ENCODE measurements at places on chromosomes 12 and 14.
A peak's percentile ranks its signal among the peaks of the same experiment; 100 is the strongest.

GRCh38 chr14:77037938-77038568, 9.5 kb upstream of the IRF2BPL start:
- no peak for DNase-seq

- peak; percentile 16 for DNase-seq
These were observed 286.9 kb upstream of the PRKD1 start for GRCh38 chr14:30214461-30215090.

- DNase-seq: no peak
These were observed 230.8 kb upstream of the NAV3 start for GRCh38 chr12:77599782-77600467.

DNA sequence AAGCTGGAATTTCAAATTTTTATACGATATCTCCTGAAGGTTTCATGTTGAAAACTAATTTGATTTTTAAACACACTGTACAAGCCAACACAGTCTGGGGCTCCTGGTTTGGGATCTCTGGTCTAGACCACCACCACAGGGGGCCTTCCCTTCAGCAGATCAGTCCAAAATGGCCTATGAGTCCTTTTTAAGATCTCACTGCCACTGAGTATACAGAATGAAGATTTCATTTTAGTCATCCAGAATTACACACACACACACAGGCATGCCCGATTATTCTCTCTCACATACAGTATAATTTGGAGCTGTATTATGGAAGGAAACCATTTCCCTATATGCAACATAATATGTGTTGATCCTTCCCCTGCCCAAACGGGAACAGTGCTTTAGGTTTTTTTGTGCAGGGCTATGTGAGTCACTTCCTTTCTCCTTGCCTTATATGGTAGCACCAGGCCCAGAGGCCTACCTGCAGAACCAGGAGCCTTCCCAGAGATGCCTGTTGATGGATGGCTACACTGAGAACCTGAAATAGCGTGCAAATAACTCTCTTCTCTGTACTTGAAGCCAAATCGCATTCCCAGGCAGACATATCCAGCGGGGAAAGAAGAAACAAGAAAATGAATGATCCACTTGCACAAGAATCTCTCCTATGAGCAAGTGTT, 28.1 kb upstream of the WNK1 start:
- DNase-seq: no peak

- no peak for DNase-seq
These were observed 60.4 kb upstream of the PTHLH start for GRCh38 chr12:28032811-28033537.

GRCh38 chr14:97253756-97254155, 456.6 kb downstream of the VRK1 start:
- DNase-seq: no peak

DNA sequence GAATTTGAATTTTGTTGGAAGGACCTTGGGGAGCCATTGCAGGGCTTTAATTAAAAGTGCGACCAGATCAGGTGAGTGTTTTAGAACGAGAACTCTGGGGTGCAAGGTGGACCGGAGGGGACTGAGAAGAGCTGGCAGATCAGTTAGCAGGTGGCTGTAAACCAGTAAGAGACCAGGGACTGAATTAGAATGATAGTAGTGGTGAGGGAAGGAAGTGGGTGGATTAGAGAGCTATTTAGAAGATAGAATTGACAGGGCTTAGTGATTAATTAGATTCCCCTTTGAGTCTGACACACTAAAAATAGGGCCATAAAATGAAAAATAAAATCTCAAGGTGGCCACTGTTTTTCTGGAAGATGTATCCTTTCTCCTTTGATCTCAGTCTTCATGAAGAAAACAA, 44.8 kb downstream of the PLXNC1 start:
- DNase-seq: no peak

DNA sequence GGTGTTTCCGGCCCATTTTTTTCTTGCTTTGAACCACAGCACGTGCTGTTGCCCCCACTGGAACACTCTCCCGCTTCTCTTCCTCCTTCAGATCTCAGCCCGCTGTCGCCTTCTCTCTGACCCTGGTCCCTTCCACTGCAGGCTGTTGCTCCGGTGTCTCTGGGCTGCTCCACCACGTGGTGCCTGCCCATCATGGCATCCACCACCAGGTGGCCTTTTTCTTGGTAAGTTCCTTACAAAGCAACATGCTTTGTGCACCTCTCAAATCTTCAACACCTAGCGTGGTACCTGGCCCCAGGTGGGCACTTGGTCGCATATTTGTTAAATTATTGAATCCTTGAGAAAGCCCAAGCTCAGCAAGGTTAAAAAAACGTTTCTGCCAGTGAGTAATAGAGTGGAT, 19.1 kb downstream of the TUNAR start:
- no peak for DNase-seq

DNA sequence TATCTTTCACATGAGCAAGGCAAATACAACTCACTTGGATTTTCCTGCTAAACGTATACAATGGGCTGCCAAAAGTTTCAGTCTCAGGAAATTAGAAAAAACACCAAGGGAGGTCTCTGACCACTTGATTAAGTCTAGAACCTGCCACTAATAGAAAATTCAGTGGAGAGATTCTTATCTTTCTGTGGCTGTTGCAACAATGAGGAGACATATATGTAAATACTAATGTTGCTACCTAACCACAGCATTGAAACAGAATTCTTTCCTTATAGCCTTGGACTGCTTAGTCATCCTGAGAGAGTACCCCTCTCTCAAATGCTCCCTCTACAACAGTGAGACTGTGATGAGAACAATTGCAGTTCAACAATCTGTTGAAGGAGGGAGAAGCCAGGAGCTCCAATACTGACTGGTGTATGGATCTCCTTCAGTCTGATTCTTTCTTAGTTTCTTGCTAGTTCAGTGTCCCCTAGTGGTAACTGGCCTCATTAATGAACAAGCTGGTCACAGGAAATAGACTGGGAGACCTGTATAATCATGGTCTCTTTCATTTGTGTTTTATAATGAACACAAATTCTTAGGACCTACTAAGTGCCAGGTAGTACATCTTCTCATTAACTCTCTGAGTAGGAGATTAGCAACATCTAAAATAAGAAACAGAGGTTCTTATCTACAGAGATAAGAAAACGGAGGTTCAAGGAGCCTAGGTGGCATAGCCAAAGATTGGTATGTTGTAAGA, 164.5 kb downstream of the SLC38A4 start:
- peak; percentile 27 for DNase-seq

DNA sequence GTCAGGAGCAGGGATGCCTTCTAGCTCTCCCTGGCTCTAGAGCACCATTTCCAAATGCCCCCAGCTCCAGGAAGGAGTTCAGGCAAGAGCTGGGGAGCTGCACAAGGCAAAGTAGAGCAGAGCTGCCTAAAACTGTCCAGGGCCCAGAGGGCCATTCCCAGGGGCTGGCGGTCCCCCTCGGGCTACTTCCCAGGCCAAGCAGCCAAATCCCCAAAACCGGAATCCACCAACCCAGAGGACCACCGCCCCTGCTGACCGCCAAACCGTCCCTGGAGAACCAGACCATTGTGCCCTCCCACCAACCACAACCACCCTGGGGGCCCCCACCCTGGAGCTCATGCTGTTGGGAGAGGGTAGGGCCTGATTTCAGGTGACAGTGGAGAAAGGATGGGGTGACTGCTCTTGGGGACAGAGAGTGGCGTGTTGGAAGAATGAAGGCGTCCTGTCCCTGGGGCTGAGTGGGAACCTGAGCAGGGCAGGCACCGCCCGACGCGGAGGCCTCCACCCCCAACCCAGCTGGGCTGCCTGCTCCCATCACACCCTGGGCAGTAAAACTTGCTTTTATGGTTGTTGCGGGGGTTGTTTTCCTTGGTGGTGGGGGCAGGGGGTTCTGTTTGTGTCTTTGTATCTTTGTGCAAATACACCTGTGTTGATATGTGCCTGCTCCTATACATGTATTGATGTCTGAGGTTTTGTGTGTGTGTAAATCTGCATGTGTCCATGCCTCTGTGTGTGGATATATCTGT, 24.0 kb upstream of the KRT78 start:
- DNase-seq: no peak

- DNase-seq: peak; percentile 19
These were observed 5.8 kb downstream of the MARK3 start for GRCh38 chr14:103391048-103391447.

- DNase-seq: no peak
These were observed 80.8 kb downstream of the ZNF664 start for GRCh38 chr12:124053851-124054250.

- DNase-seq: no peak
These were observed 1.4 kb downstream of the NIN start for GRCh38 chr14:50829489-50830043.

GRCh38 chr14:57845802-57846531, 19.9 kb downstream of the SLC35F4 start:
- no peak for DNase-seq

- no peak for DNase-seq
These were observed 12.5 kb upstream of the MARK3 start for GRCh38 chr14:103372552-103373304.

DNA sequence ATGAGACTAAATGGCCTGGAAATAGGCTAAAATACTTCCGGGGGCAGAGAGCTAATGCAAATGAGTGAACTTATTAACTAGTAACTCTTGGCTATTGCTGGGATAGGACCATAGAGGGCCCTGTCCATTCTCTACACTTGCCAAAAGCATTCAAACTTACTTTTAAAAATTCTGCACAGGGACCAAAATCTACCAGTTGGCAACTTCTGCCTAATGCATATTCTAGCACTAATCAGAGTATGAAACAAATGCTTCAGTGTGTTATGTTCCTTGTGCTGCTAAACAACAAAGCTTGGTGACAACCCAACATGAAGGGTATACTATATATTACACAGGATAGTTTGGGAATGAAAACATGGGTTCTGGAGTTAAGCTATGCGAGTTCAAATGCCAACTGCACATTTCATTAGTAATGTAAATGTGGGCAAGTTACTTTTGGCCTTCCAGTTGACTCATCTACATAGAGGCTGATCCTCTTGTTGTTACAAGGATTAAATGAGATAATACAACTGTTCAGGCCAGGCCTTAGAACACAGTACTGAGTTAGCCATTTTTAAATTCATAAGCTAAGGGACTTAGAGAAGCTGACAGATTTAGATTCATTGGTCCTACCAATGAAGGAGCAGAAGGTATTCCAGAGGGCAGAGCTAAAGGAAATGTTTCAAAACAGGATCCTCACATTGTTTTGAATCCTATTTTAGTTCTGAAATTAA, 32.4 kb downstream of the HIGD1C start:
- no peak for DNase-seq

DNA sequence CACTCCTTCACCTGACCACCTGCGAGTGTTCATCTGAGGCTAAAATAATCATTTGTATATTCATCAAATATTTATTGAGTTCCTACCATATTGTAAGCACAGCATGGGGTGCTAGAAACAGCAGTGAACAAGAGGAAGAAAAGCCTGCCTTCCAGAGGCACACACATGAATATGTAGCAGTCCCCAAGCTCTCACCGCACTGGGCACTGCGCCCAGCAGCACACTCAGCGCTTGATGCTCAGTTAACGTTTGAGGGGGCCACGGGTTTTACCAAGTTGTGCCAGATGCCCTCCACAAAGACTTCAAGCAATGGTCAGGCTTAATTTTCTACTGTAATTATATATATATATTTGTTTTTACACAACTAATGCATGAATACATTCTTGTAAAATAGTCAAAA, 52.0 kb downstream of the HELB start:
- no peak for DNase-seq

DNA sequence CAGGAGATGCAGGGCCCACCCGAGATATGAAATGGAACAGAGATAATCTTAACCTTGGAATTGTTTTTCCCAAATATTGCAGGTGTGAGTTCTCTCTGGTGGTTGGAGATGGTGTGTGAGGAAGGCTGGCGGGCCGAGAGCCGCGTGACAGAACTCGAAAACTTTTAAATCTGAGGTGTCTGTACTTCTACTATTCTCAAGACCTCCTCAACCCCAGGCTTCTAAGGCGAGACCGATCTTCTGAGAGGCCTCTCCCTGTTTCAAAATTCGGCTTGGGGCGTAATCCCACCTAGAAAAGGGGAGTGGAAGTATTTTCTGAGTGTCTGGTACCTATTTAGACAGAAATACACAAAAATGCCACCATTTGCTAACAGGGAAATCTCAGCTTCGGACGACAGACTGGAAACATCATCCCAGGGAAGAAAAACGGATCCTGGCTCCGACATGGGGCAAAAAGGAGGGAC, 611 bp downstream of the SARNP start:
- DNase-seq: no peak

DNA sequence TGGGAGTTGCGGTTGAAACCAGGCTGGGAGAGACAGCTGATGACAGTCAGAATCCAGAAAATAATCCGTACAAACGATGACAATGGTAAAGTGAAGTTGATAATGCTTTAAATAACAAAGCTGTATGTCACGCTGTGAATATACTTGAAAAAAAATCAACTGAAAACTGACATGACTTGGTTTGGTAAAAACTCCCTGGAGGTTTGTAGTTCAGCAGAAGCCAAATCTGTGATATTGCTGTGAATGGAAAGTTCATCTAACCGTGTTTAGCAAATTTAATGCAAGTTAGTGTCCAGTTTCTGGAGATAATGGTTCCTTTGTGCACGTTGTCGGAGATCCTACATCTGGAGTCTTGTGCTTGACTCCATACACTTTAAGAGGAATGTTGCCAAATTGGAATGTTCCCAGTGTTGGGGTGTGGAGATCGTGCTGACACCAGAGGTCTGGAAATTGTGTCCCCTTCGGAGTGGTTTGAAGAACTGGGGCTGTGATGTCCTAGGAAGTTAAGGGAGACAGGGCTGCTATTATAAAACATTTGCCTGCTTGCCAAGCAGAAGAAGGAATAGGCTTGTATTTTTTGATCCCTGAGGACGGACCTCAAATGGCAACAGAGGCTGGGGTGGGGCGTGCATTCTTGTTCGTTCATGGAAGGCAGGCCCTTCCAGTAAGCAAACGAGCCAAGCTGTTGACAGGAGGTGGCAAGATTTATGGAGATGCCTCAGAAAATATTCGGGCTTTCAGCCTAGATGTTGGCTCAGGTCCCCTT, 30.6 kb downstream of the PPFIBP1 start:
- no peak for DNase-seq

GRCh38 chr12:78611504-78611903, 253.1 kb upstream of the SYT1 start:
- DNase-seq: no peak

DNA sequence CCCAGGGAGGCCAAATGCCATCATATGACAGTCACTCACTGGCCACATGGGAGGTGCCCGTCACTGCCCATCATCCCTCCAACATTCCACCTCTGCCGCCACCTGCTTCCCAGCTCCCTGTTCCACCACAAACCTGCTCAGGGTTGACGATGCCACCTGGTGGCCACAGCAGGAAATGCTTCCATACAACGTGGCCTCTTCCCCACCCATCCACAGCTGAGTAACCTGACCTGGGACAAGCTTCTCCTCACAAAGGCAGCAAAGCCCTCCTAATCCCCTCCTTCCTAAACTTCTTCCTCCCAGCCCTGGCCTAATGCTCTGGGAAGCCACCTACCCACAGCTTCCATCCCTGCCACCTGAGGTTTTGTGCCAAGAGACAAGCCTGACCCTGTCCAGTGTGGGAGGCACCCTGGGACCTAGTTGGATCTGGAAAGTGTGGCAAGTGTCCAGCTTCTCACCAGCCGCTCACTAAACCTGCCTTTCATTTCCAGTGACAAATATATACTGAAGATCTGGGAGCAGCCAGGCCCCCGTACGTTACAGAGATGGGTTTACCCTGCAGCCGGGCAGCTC, 4.3 kb downstream of the DEGS2 start:
- no peak for DNase-seq
